AG04450 (cell line): ENCODE measurements at places on chromosomes 12 and 14.

- DNase-seq, result no peak
These were observed 217.0 kb downstream of the SYNE2 start for GRCh38 chr14:64069634-64070359.

GRCh38 chr12:82651489-82651888, 35.2 kb upstream of the TMTC2 start:
- no peak for DNase-seq

DNA sequence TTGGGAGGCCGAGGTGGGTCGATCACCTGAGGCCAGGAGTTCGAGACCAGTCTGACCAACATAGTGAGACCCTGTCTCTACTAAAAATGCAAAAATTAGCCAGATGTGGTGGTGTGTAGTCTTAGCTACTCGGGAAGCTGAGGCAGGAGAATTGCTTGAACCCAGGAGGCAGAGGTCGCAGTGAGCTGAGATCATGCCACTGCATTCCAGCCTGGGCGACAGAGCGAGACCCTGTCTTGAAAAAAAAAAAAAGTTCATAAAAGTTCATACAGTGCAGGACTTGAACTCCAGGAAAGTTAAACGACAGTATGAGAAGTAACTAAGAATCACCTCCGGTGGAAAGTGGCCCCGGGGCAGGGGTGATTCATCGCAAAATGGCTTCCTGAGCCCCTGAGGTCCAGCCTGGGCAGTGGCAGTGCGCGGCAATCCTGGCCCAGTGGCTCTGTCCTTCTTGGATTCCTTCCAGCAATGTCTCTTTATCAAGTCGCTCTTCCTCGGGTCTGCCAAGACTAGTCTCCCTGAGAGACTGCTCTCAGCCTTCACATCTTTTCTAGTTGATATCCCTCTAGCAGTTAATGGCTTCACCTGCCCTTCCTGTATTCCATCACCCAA, 16.7 kb upstream of the MAP1LC3B2 start:
- DNase-seq, result no peak

DNA sequence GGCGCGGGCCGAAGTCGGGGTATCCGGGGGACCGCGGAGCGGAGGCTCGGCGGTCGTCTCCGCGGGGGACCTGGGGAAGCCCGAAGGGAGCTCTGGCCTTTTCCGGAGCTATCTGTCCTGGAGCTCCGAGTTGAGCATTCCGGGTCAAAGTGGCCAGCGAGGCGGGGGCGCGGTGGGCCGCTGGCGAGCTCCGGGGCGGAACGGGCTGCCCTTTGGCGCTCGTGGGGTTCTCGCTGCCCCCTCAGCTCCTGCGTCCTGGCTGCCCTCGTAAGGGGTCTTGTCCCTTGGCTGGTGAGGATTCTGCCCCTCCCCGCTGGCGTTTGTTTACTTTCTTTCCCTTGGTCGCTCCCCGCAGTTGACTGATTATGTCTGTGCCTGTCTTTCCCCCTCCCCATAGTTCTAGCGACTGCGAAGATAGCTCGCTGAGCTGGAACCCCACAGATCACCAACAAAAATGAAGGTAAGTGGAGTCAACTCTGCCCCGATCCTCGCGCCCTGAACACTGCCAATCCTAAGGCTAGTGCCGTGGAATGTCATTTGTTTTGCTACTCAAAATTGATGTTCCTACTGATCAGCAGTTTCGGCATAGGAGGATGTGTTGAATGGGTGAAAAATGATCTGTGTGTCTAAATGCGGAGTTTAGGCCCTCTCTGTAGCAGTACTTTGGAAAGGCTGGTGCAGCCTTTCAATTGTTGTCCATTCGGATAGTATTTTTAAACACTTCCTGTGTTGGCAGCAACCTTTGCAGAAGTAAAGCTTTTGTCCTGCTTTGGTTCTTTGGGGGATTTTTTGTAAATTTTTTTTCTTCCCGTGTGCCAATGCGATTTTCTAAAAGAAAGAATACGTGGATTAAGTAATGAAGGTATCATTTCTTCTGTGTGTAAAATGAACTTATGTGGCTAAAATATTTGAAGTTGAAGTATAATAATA, 1.3 kb downstream of the ARID4A start:
- no peak for DNase-seq

- DNase-seq, result no peak
These were observed 7.0 kb upstream of the NUAK1 start for GRCh38 chr12:106145539-106146447.

DNA sequence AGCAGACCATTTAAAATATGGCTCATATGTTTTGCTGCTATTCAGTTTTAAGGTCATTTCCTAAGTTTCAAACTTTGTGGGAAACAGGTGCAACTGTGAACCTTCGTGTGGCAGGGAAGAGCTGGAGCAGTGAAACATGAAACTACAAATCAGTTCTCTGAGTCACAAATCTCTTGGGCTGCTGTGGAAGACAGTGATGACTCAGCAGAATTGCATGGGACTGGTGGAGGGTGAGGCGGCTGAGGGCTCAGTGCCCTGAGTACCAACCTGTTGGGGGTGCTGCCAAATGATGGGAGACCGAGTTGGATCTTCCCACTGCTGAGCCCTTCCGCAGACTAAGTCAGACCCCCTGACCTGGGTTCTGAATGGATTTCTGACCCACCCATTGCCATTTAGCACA, 8.4 kb upstream of the CALM1 start:
- DNase-seq, result peak; percentile 57

DNA sequence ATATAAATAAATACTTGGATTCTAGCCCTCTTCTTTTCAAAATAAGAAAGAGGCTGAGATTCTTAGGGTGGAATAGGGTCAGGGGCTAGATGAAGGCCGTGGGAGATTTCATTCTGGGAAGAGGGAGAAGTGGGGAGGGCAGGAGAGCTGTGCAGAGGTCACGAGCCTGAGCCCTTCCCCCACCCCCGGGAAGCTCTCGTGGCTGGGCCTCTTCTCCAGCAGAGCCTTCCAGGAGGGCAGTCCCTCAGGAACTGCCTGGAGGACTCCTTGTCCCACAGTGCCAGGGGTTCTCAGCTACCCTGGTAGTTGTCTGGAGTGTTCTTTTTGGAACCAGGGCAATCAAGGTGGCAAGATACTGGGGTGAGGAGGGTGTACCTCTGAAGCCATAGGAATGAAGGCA, 94.0 kb downstream of the ESR2 start:
- DNase-seq, result no peak

DNA sequence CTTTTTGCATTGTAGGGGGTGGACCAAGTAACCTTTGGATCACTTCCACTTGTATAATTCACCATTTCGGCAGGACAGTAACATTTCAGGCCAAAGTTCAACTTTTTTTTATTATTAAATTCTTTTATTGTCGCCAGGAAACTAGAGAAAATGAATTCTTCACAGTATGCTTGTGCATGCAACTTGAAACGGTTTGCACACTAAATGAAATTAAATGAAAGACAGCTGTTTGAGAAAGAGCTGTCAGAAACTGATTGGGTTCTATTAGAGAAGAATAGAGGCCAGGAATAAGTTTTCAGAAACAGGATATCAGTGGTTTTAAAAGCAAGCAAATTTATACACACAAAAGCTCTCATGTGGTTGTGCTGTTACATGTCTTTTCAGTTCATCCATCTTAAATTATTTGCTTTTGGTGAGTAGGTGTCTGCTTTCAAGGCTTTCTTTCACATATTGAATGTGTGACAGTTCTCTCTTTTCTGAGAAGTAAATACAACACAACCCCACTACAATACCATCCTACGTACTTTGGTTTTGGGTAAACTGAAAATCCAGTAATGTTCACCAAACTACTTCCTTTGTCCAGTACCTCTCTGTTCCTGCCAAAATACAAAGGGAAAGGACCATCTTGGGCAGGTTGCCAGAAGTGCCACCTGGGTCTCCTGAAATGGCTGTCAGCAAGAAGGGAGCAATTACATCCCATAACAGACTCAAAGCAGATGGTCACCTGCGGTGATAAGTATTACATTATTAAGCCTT, 291.7 kb downstream of the RAD51B start:
- no peak for DNase-seq

DNA sequence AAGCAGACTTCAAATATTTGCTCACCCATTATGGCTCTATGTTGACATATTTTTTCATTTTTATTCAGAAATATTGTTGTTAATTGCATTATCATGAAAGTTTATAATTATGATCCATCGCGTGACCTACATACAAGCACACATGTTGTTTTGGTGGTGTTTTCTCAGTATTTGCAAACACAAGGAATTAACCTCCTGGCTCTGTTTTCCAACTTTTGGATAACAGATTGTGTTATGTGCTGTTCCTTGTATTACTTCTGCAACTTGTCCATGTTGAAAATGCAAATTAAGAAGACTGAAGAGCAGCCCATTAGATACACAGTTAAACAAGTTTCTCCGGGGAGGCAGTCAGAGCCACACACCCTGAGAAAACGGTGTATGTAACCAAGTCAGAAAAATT, 201.2 kb downstream of the SEC23A start:
- DNase-seq, result no peak

DNA sequence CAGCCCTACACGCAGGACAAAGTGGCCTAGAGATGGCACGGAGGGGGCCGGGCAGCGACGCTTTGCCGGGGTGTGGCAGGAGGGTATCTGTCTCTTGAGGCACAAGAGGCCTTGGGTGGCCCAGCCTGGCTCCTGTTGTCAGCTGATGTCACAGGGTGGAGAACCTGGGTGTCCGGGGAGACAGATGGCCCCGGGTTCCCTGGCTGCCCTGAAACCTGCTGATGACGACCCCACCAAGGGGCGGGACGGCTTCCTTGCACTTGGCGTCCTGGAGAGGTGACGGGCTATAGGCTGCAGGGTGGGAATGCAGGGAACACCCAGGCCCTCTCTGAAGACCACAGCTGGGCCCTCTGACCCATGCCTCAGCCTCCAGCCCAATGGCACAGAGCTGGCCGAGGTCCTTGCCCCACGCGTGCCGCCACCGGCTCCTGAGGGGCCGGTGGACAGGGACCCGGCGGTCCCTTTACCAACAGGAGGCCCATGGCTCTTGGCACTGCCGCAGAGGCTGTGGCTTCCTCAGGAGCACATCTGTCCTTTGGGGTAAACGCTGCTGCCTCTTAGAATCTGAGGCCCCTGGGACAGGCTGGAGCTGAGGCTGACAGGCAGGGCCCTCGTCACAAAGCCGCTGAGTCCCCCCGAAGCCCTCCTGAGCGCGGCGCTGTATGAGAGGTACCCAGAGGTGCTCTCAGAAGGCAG, 16.4 kb downstream of the TRMT61A start:
- DNase-seq, result no peak

- DNase-seq, result no peak
These were observed 44.7 kb upstream of the MDM1 start for GRCh38 chr12:68376901-68377300.

- no peak for DNase-seq
These were observed 118.0 kb upstream of the NPAS3 start for GRCh38 chr14:32820682-32821081.

DNA sequence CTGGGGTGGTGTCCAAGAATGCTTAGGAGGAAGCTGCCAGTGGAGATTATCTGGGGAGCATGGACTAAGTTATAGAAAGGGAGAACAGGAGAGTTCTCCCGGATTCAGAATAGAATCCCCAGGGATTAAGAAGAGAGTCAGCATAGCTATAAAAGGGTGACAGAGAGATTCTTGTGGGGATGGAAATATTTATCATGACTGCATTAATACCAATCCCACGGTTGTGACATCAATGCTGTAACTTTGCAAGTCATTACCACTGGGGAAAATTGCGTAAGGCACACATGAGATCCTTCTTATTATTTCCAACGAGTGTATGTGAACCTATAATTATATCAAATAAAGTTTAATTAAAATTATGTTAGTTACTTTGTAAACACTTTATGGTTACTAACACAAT, 447.9 kb upstream of the TMEM132C start:
- DNase-seq, result no peak

DNA sequence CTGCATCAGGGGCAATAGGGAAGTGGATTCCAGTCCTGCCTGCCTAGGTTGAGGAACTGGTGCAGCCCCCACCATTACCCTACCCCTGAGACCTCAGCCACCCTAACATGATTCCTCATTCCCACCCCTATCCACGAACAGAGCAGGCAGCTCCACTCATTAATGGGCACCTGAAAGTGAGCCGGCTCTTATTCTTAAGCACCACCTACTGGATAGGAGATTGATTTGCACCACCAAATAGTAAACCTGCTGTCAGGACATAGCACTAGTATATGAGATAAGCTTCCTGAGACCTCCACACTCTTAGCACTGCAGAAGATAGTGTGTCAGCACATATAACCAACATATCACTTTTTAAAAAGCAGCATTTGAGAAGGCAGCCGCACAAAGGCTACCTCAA, 573.2 kb downstream of the SOX5 start:
- no peak for DNase-seq

GRCh38 chr14:55133416-55133815, 4.4 kb downstream of the LGALS3 start:
- DNase-seq, result no peak

DNA sequence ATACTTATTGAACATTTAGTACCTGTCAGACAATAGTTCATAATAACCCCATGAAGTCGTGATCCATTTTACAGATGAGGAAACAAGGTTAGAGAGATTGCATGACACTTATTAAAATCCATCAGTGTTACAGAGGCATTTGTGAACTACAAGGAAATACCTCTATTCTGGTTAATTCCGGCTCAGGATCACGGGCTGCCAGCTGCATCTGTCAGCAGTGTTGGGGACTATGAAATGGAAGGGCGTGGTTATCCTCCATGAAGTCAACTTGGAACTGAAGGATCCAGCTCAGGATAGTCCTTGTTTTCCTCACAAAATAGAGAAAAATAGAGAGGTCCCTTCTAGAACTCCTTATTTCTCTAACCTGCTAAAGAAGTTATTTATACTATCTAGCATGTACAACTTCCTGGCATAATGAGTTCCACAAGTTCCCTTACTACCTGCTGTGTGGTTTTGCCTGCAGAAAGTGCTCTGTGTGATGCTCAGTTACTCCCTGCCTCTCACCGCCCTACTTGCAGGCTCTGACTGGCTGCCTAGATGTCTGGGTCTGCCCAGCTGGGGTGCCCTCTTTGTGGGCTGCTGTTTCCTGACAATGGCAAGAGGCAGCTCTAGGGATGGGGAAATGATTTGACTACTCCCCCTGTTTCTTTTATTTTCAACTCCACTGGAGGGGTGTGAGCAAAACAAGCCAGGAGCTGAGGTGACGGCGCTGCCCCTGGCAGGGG, 36.8 kb downstream of the PLXNC1 start:
- DNase-seq, result no peak

DNA sequence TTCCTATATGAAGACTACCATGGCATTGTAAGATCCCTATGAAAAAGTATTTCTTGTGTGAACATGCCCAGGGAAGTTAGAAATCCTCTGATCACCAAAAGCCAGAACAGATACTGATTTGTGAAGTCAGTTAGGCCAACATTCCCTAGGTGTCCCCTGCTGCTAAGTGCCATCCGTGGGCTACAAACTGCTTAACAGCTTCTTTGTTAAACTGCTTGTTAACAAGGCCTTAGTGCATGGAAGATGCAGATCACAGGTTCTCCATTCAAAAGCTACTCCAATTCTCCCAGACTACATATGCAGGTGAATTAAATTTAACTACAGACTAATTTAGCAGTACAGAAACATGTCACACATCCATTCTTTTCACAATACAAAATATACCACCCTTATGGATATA, 108.2 kb downstream of the PRICKLE1 start:
- no peak for DNase-seq

DNA sequence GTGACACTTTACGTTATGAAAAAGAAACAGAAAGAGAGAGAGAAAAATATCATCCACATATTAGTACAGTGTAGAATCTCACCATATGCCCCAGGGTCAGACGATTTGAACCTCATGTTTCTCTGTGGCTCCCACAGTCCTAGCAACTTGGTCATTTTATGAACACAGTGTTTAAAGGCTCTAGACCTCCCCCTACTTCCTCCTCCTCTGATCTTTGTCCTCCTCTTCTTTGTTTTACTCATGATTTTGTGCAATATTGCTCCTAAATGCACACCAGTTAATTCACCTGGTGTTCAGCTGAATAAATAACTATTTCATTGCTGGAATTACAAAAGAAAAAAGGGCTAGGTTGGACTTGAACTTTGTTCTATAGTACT, 18.2 kb downstream of the GLT1D1 start:
- DNase-seq, result no peak
